ENCODE measurements at places on chromosomes 16 and 17. TPM values are rescaled to one million over a fixed set of nuclear protein-coding genes. Genes with fewer than 3 reads are reported as not detected.

Gene FOXL1
- polyA plus RNA-seq = 5.1 TPM

DNA sequence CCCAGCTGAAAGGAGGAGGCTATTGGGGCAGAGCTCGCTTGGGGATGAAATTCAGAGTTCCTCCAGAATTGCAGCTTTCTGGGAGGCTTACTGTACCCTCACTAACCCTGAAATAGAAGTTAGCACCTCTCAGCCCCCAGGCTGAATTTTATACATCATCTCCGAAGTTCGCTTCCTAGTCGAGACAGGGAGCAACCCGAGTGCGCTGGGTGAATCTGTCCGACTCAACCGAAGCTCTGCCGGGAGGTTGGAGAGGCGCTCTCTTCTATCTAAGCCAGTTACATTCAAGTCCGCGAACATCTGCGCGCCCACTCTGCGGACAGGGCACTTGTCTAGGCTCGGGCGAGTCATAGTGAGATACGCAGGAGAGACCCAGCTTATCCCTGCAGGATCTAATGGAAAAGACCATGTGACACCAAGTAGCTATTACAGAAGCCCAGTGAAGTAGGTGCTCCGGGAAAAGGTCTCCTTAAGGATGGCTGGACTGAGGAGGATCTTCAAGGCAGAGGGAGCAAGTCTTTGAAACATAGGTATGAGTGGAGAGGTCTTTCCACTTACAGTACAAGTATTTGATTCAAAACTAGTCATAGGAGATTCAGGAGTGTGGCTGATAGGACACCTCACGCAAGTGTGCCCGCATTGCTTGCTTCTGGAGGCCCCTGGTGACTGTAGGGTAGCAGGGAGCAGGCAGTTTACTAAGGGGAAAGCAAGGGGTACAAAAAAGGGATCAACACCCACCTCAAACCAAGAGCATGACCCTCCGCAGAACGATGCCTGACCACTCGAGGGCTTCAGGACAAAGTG, 646 bp upstream of the HES7 start:
- peak; percentile 51 for DNase-seq

DNA sequence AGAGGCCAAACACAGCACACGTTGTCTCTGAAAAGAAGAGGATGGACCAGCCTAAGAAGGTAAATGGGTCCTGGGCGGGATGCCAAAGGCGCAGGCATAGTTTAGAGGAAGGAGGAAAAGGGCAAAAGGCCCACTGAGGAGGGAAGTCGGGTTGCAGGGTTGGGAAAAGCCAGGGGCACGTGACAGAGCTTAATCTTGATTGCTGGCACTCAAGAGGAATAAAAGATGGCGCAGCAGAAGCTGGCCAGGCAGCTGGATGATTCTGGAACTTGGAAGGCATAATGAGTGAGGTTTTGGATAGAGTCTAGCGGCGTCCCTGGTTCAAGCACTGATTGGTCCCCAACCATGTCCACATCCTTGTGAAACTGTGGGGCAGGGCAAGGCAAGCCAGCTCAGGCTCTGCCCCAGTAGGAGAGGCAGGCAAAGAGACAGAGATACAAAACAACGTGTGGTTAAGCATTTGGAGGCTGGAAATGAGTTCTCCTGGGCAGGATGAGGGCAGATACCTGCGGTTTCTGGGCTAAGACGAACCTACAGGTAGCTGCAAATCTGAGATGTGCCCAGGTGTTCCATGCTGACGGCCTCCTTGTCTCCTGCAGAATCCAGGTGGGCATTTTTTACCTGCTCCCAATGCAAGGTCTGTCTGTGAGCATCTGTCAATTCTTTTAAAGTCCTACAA, 52.7 kb upstream of the CIBAR2 start:
- no peak for DNase-seq

DNA sequence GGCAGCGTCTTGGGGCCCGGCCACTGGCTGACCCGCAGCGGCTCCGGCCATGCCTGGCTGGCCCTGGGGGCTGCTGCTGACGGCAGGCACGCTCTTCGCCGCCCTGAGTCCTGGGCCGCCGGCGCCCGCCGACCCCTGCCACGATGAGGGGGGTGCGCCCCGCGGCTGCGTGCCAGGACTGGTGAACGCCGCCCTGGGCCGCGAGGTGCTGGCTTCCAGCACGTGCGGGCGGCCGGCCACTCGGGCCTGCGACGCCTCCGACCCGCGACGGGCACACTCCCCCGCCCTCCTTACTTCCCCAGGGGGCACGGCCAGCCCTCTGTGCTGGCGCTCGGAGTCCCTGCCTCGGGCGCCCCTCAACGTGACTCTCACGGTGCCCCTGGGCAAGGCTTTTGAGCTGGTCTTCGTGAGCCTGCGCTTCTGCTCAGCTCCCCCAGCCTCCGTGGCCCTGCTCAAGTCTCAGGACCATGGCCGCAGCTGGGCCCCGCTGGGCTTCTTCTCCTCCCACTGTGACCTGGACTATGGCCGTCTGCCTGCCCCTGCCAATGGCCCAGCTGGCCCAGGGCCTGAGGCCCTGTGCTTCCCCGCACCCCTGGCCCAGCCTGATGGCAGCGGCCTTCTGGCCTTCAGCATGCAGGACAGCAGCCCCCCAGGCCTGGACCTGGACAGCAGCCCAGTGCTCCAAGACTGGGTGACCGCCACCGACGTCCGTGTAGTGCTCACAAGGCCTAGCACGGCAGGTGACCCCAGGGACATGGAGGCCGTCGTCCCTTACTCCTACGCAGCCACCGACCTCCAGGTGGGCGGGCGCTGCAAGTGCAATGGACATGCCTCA, 773 bp downstream of the NTN3 start:
- DNase-seq = no peak

GRCh38 chr17:6170349-6170748, 100.2 kb downstream of the WSCD1 start:
- no peak for DNase-seq

- peak; percentile 24 for DNase-seq
Measured at GRCh38 chr16:30767767-30768465, 5.8 kb downstream of the RNF40 start.

DNA sequence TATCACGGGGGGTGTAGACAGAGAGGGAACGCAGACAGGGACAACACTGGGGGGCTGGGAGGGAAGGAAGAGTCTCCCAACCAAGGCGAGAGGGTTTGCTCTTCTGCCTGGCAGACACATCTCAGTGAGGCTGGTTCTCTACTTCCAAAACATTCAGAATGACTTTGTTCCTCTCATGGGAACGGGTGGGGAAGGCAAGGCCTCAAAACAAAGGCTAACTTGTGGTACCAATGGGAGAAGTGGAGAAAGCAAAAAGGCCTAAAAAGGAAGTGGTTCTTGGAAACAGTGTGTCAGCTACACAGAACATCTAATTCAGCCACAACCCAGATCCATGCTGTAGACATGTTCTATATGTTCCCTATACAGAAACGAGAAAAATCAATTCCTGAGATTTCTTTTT, 7.5 kb downstream of the FLOT2 start:
- no peak for DNase-seq

DNA sequence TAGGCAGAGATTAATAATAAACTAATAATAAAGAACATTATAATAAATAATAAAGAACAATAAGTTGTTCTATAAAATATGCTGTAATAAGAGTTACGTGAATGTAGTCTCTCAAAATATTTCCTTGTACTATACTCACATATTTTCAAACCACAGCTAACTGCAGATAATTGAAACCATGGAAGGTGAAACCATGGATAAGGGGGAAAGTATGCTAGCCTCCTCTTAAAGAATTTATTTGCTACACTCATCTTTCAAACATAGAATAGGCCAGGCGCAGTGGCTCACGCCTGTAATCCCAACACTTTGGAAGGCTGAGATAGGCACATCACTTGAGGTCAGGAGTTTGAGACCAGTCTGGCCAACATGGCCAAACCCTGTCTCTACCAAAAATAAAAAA, 18.5 kb downstream of the CYTH1 start:
- no peak for DNase-seq

Measured in left lung (tissue), 14 donors.